NCI-H226 (cell line): ENCODE measurements at places on chromosomes 4 and X.

DNA sequence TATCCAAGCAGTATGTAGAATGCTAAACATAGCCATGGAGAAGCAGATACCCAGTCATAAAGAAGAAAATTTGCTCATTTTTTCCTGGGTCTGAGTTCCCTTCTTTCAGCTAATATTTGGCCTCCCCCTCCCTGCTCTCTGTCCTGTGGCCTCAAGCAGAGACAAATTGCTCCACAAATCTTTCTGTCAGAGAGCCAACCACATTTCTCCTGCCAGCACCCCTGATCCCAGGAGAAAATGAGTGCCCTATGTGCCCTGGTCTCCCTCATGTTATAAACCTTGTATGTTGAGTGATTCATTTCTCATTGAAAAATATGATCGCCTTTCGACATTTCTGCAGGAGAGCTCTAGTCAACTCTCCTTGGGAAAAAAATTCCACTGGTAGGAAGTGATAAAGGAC is 82.0 kb downstream of the TMEM156 start:
- DNase-seq, result peak; percentile 17

GRCh38 chrX:131045726-131046125 is 12.4 kb upstream of the ARHGAP36 start:
- DNase-seq, result no peak

GRCh38 chr4:3384771-3385710 is 56.7 kb upstream of the HGFAC start:
- DNase-seq, result no peak

- DNase-seq, result no peak
Measured at GRCh38 chr4:10879411-10880110, 195.0 kb upstream of the CLNK start.

- no peak for DNase-seq
Measured at GRCh38 chr4:47038263-47038662, 6.9 kb downstream of the GABRB1 start.

DNA sequence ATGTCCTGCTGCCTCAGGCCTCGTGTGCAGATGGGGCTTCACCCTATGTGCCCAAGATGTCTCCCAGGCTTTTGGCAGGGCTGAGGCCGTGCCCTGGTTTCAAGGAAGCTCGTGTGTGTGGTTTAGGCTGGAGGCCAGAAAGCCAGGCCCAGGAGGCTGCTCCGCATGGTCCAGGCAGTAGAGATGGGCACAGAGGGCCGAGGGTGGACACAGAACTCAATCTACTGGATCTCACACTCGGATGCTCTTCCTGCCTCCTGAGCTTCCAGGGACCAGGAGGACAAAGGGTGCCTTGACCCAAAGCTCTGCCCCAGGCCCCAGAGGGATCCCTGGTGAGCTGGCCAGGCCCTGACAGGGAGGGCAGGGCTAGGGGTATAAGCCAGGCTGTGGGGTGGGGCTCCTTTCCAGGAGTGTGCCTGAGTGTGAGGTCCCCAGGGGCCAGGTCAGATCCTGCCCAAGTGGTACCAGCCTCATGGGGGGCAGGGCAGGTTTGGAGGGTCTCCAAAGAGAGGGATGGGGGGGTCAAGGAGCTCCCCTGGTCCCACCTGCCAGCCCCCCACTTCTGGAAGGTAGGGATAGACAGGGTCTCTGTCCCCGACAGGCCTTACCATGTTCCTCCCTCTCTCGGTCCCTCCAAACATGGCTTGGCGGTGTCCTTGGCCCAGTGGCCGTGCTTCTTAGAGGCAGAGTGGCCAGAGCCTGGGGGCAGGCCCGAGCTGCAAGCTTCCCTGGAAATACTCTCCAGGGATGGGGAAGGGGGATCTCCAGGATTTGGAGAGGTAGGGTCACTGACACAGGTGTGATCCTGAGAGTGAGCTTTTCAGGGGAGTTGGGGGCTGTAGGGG is 23.8 kb downstream of the HTRA3 start:
- no peak for DNase-seq

DNA sequence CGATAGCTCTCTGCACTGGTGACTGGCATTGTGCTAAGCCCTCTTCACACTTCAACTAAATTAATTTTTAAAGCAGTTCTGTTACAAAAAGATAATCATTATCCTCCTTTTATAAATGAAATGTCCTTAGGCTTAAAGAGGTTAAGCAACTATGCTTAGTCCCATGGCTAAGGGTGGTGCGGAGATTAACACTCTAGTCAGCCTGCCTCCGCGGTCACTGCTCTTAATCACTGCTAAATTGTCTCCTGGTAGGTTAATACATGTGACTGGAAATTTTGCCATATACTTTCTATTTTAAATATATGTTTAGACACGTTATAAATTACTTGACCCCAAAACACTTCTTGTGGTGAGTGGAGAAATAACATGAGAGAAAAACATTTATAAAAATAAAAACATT is 473.7 kb downstream of the CENPC start:
- no peak for DNase-seq

DNA sequence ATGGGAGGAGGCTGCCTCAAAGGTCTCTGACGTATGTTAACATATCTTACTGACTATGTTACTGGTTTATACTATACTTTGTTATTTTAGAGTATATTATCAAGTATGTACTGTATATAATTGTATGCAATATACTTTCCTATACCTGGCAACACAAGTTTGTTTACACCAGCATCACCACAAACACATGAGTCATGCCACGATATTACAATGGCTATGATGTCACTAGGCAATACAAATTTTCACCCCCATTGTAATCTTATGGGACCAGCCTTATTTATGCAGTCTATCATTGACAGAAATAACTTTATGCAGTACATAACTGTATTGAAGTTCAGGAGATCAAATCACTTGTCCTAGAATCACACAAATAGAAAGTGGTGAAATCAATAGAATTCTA is 329.9 kb upstream of the SLC7A11 start:
- DNase-seq, result no peak

GRCh38 chrX:35890699-35891098 is 28.8 kb upstream of the CFAP47 start:
- DNase-seq, result peak; percentile 3

- DNase-seq, result no peak
Measured at GRCh38 chr4:80811406-80811805, 219.1 kb upstream of the BMP3 start.

DNA sequence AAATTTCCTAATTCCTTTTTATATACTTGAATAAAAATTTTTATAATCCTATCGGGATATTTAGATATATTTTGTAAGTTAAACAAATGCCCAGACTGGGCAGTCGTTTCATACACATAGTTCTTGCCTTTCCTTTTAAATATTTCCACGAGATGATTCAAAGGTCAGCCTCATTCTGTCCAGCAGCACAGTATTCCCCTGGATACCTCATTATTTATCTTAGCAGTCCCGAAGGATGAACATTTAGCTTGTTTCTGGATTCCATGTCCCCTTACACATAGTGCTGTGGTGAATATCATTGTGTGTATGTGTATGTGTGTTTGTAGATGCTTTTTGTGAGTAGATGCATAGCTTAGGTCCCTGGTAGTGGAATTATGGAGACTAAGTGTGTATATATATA is 38.3 kb downstream of the RAPGEF2 start:
- DNase-seq, result no peak

GRCh38 chr4:172628263-172628662 is 540.3 kb upstream of the GALNT7 start:
- no peak for DNase-seq

DNA sequence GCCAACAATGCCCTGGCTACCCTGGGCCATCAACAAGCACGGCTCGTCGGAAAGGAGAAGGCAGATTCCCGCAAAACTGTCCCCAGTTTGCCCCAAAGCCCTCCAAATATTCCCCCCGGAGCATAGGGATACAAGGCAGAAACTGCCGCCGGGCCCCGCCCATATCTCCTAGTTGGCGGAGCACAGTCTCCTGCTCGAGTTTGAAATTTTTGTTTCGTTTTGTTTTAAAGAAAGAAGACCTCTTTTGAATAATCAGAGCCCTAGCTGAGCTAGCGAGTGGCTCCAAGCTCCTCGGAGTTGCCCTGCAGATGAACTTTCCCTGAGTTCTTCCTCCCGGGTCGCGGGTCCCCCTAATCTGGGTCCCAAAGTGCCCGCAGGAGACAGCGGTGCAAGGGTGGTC is 138.1 kb upstream of the ZIC3 start:
- no peak for DNase-seq

GRCh38 chr4:11669156-11669555 is 240.5 kb upstream of the HS3ST1 start:
- DNase-seq, result no peak

DNA sequence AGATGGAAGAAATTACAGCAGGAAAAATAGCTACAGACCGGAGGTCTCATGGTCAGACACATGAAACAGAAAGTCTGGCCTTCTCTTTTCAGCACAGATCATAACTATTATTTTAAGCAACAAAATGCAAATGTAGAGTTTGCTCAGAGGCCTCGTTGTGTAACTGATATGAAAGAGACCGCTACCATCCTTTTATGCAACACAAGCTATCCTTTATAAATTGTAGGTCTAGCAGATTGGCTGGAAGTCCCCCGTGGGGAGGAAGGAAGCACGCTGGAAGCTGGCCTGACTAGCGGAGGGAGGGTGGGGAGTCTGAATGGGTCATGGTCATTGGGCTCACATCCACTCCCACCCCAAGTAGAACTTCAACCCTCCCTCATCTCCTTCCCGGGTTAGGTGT is 27.7 kb downstream of the DMP1 start:
- DNase-seq, result no peak

- no peak for DNase-seq
Measured at GRCh38 chrX:13218758-13219157, 101.1 kb downstream of the ATXN3L start.

- peak; percentile 3 for DNase-seq
Measured at GRCh38 chrX:14095702-14096101, 66.0 kb upstream of the GEMIN8 start.

- DNase-seq, result no peak
Measured at GRCh38 chrX:7146020-7146702, 1.4 kb upstream of the STS start.

- no peak for DNase-seq
Measured at GRCh38 chr4:4647041-4647440, 105.2 kb upstream of the STX18 start.

DNA sequence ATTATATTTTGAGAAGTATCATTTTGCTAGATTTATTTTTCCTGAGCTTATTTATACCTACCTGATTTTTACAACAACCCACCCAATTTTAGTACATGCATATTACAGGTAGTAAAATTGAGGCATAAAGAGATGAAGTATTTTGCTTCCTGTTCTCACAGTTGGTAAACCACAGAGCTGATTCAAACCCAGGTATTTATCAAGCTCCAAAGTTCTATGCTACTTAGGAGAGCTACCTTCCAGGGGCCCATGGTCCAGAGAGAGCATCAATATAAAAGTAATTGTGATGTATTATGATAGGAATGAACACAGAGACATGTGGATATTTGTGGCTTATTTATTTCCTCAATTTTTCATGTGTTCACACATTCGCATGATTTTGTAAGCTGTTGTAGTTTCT is 20.2 kb upstream of the GBA3 start:
- DNase-seq, result no peak

DNA sequence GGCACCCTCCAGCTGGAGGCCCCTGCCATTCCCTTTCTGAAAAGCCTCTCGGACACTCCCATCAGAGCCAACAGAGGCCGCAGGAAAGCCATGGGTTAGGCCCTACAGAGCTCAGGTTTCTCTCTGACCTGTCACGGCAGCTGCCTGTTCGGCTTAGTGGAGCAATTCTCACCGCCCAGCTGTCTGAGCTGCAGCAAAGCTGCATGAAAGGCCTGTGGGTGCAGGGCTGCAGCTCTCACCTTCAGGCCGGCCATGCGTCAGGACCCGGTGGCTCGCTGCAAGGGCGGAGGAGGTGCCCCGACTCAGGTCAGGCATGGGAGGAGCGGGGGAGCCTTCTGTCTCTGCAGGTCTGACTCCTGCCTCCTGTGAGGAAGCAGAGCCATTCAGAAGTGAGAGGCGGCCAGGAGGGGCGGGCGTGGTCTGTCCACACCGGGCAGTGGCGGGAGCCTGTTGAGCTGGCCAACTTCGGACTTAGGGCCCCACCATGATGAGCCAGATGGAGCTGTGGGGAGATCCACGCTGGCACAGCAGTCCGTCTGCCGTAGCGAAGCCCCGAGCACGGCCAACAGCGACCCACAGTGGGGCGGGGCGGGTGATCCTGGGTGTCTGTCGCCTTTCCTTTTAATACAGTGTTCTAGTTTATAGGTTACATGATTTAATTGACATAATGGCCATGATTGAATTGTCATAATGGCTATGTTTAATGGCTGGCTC is 23.4 kb downstream of the PDE6B start:
- no peak for DNase-seq

GRCh38 chrX:108224727-108225621 is 133.4 kb downstream of the ATG4A start:
- DNase-seq, result peak; percentile 4

GRCh38 chr4:105236916-105237311 is 90.2 kb downstream of the TET2 start:
- DNase-seq, result no peak

- DNase-seq, result no peak
Measured at GRCh38 chrX:122269243-122269781, 914.8 kb upstream of the GRIA3 start.

DNA sequence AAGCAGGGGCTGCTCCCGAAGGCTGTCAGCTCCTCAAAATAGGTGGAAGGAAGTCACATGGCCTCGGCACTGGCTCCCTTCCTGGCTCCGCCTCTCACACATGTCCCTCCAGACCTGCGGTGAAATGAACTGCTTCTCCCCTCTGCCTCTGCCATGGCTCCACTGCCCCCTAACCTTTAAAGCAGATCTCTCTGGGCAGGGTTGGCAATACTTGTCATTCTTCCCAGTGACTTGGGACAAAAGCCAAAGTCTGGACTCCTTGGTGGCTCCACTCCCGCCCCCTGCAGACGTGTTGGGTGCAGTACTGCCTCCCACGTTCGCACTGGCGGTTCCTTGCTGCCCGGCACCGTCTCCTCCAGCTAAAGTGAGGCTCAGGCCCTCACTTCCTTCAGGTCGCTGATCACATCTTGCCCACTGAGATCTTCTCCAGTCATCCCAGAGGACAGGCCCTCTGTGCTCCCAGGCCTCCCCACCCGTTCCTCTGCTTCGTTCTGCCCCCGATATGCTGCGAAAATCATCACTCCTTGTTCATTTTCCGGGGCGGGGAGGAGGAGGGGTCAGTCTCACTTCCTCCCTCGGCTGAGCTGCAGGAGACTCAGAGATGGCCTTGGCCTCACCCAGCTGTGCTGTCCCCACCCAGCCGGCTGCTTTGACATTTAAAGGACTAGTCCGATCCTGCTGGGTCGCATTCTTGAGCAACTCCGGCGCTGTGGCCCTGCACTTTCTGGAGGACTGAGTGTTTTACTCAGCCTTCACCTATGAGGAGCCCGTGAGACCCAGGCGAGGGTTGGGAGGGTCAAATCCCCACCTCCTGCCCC is 97.4 kb downstream of the PHKA2 start:
- peak; percentile 12 for DNase-seq

DNA sequence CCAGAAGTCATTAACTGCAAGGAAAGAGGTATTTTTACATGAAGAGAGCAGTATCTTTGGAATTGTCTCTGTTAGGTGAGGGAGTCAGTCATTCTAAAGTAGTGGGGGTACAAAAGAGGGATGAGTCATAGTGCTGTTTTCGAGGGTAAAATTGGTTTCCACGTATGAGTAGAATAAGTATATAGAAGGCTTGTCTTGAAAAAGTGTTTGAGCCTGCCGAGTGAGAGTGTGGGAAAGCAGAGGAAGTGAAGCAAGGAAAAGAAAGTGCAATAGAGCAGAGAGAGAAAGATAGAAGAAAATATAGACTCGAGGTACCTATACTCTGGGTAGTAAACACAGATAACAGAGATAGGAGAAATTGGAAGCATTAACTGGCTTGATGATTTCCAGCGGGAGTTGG is 696.4 kb downstream of the DMD start:
- DNase-seq, result no peak

GRCh38 chr4:139457318-139457717 is 3.4 kb downstream of the RAB33B start:
- no peak for DNase-seq

- peak; percentile 11 for DNase-seq
Measured at GRCh38 chr4:174626342-174627008, 104.2 kb upstream of the HPGD start.
